ENCODE measurements at places on chromosomes 6 and 20. TPM values are rescaled to one million over a fixed set of nuclear protein-coding genes. Genes with fewer than 3 reads are reported as not detected.

GRCh38 chr6:46838033-46838432 is 44.8 kb downstream of the MEP1A start:
- no peak overlapping the region for H3K4me3 ChIP-seq
- H3K36me3 ChIP-seq = no peaks in the 10 kb centered on the region
- H3K27me3 ChIP-seq = no peaks in the 10 kb centered on the region
- no peak overlapping the region for H3K27ac ChIP-seq
- no peak for DNase-seq

DNA sequence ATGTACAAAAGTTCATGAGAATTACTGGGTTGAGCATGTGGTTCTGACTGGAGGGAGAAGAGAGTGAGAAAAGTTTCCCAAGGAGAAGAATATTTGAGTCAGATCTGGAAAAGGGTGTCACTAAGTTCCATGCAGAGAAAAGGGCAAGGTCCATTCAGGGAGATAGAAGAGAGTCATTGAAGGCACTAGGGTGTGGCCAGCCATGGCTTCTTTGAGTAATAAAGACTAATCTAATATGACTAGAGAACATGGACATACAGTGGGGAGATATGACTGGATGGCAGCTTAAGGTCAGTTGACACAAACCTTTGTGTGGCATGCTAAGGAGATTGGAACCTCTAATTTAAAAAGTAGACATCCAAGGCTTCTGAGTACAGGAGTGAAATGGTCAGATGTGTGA is 10.7 kb upstream of the SLC17A4 start:
- no peak for DNase-seq
- no peaks in the 10 kb centered on the region for H3K4me1 ChIP-seq
- no peaks in the 10 kb centered on the region for H3K27me3 ChIP-seq
- no peak overlapping the region for H3K27ac ChIP-seq
- H3K4me3 ChIP-seq = no peak overlapping the region

- no peak overlapping the region for H3K4me3 ChIP-seq
- no peak for DNase-seq
- no peaks in the 10 kb centered on the region for H3K27me3 ChIP-seq
- peaks cover 8% of the 10 kb centered on the region for H3K36me3 ChIP-seq
Observed at GRCh38 chr6:34338811-34339210, 53.7 kb downstream of the NUDT3 start.

The CDC5L gene
- 18.2 TPM for total RNA-seq

The MLN gene
- not detected for total RNA-seq

The IL17F gene
- not detected for total RNA-seq

GRCh38 chr6:131023834-131024504 is 39.1 kb downstream of the EPB41L2 start:
- peak overlapping the region; percentile 80 for H3K27ac ChIP-seq
- no peaks in the 10 kb centered on the region for H3K36me3 ChIP-seq

GRCh38 chr6:107603006-107603370 is 113.1 kb downstream of the SOBP start:
- no peak overlapping the region for H3K27ac ChIP-seq
- H3K4me1 ChIP-seq = peaks cover 6% of the 10 kb centered on the region
- DNase-seq = no peak
- H3K27me3 ChIP-seq = no peaks in the 10 kb centered on the region

- no peaks in the 10 kb centered on the region for H3K36me3 ChIP-seq
- H3K4me1 ChIP-seq = peaks cover 24% of the 10 kb centered on the region
- peak; percentile 87 for DNase-seq
- no peaks in the 10 kb centered on the region for H3K27me3 ChIP-seq
Observed at GRCh38 chr6:80438772-80439171, 332.3 kb downstream of the BCKDHB start.

DNA sequence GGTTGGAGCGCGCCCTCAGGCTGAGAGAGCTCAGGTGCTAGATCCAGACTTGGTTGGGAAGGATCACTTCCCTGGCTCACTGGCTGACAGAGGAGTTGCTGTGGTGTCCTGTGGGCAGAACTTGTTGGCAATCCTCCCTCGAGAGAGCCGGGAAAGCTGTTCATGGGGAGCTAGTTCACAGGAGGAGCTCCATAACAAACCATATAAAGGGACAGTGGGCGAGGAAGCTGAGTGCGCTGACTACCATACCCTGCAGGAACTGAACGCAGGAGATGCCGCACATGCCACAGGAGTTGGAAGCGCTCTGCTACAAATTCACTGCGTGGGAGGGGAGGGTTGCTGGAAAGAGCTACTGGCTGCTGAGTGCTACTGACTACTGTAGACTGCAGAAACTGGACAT is 243.2 kb downstream of the OGFRL1 start:
- H3K4me1 ChIP-seq = no peaks in the 10 kb centered on the region
- H3K27me3 ChIP-seq = no peaks in the 10 kb centered on the region
- H3K36me3 ChIP-seq = no peaks in the 10 kb centered on the region
- no peak overlapping the region for H3K4me3 ChIP-seq

DNA sequence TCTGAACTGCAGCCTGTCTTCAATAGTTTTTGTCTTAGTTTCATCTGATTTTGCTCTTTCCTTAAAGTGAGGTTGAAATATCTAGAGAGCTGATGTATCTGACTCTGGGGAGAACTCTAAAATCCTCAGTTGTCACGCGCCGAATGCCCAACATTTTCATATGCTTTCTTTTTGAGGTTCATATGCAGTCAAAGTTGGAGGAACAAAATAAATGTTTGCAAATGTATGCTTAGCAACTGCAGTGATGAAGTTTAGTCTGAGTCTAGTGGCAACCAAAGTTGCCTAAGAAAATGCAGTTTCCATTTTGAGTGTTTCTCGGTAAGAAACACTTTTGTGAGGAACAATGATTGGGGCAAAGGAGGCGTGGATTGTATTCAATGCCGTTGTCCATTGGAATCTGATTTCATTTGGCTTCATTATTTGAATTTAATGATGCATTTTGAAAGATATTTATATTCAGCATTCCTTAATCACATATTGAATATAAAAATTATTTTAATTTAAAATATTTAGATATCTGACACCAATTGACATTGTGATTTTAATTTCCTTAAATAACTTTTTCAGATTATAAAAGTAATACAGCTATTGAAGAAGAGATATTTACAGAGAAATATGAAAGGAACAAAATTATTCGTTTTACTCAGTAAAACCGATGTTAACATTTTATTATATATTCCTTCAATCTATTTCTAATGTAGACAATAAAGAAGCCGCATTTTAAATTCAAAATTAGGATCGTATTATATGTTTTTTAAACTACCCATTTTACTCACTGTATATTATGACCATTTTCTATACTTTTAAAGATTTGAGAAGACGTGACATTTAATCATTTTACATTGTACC is 122.0 kb downstream of the PLEKHG1 start:
- no peak for DNase-seq
- H3K27me3 ChIP-seq = no peaks in the 10 kb centered on the region
- peaks cover 17% of the 10 kb centered on the region for H3K4me1 ChIP-seq
- no peaks in the 10 kb centered on the region for H3K36me3 ChIP-seq
- H3K27ac ChIP-seq = peak overlapping the region; percentile 55

DNA sequence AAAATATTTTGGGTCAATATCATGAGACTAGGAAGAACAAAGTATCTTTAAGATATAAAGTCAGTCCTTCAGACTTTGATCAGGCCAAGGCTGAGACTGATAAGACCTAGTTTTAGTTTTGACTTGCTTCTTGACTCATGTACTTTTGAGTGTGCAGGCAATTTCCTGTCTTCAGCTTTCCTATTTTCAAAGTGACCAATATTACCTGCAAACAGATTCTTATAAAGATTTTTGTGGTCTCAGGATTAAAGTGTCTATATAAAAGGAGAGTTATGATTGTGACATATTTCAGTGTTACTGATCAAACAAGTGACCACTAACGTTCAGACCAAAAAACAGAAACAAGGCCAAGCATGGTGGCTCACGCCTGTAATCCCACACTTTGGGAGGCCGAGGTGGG is 36.0 kb upstream of the AKIRIN2 start:
- H3K4me1 ChIP-seq = no peaks in the 10 kb centered on the region
- no peaks in the 10 kb centered on the region for H3K27me3 ChIP-seq
- H3K27ac ChIP-seq = no peak overlapping the region
- no peaks in the 10 kb centered on the region for H3K36me3 ChIP-seq
- no peak overlapping the region for H3K4me3 ChIP-seq
- DNase-seq = no peak
